Caki2 (cell line): ENCODE measurements at places on chromosomes 12 and 14. TPM values are rescaled to one million over a fixed set of nuclear protein-coding genes. Genes with fewer than 3 reads are reported as not detected.

- DNase-seq, result no peak
Observed at GRCh38 chr12:52850681-52851080, 1.9 kb upstream of the KRT78 start.

GRCh38 chr12:106140223-106140986 lies 1.7 kb upstream of the NUAK1 start:
- no peak for DNase-seq

AJUBA gene
- 109 and 119 TPM in 2 replicates for total RNA-seq

DNA sequence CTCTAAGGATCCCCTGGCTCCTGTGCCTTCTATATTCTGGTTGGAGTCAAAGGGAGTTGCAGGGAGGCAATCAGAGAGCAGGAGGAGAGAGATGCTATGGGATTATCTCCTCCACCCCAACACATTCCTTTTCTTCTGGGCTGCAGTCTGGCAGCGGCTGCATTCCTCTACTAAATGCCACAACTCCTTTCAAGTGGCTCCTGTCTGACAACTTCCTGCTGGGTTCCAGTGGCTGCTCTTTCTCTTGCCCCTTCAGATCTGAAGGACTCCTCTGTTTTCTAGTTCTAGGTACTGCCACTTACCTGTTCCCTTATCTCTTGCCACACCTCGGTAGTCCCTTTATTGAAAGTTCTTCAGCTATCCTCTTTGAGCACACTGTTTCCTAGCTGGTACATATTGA lies 425.0 kb downstream of the SNAPC1 start:
- no peak for DNase-seq

- no peak for DNase-seq
Observed at GRCh38 chr12:131327521-131328488, 374.1 kb downstream of the ADGRD1 start.

ZNF385A gene
- total RNA-seq, result 1.7 and 1.8 TPM in 2 replicates

GRCh38 chr12:2214411-2214810 lies 161.6 kb downstream of the CACNA1C start:
- DNase-seq, result no peak

GRCh38 chr12:81162391-81163136 lies 84.7 kb downstream of the ACSS3 start:
- DNase-seq, result no peak
